CD4-positive, alpha-beta T cell treated with Interleukin-15 for 1 hour (primary cell): ENCODE measurements at places on chromosomes 3 and 15.

GRCh38 chr3:193149998-193150397 lies 91.0 kb upstream of the PLAAT1 start:
- DNase-seq = no peak

- DNase-seq = no peak
Measured at GRCh38 chr15:47717036-47717612, at the start of gene SEMA6D. TSS of gene SEMA6D (plus strand) at chr15:47717505. CDS start at chr15:47759799, 42,294 bp downstream.

GRCh38 chr3:52367891-52368880 lies 52.1 kb downstream of the DNAH1 start:
- DNase-seq = no peak

GRCh38 chr15:50676799-50677483 lies 9.7 kb downstream of the TRPM7 start:
- DNase-seq = no peak

GRCh38 chr15:88564741-88565140 lies 18.3 kb upstream of the DET1 start:
- DNase-seq = no peak

GRCh38 chr3:144810160-144810559 lies 838.5 kb downstream of the DIPK2A start:
- no peak for DNase-seq

- DNase-seq = no peak
Measured at GRCh38 chr3:143314251-143315093, 194.9 kb downstream of the CHST2 start.

- DNase-seq = no peak
Measured at GRCh38 chr3:31322460-31322859, 210.3 kb upstream of the STT3B start.

- DNase-seq = no peak
Measured at GRCh38 chr3:134486577-134487041, 752 bp downstream of the CEP63 start.

- no peak for DNase-seq
Measured at GRCh38 chr3:48567090-48567489, 3.5 kb upstream of the UCN2 start.

- DNase-seq = no peak
Measured at GRCh38 chr3:187973977-187974870, 179.7 kb upstream of the LPP start.

GRCh38 chr3:54533856-54534255 lies 394.0 kb downstream of the LRTM1 start:
- no peak for DNase-seq

DNA sequence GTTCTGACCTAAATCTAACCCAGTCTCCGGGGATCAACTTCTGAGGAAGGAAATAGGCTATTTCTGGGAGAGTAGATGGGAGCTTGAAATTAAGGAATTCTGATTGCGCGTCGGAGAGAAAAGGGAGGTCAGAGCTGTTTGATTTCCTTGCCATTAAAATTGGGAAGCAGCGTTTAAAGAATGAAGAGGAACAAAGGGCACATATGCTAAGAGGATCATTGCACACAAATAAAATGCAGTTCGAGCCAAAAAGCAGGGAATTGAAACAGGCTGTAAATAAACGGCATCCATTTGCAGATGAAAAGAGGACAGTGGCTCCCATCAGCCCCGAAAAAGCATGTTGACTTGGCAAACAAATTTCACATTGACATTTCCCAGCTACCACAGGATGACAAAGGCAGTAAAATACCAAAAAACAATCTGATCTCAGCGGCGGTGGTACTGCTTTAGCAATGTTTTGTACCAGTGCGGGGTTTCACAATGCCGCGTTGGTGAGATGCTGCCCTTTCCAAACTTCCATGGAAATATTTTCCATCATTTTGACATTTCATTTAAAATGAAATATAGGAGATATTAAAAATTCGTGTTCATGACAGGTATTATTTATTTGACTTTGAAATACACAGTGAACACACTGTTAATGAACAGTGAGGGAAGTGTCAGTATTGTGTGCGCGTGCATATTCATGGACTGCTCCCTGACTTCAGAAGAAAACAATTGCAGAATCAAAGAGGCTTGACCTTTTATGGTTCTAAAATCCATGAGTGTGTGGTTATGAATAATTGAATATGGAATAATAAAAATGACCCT lies 108.8 kb downstream of the SQOR start:
- no peak for DNase-seq

GRCh38 chr15:32641517-32642059 lies at the start of gene SCG5:
TSS of gene SCG5 (plus strand) at chr15:32641710. CDS start at chr15:32643593, 1,883 bp downstream.
- no peak for DNase-seq
